ENCODE measurements at places on chromosomes 3 and 15. TPM values are rescaled to one million over a fixed set of nuclear protein-coding genes. Genes with fewer than 3 reads are reported as not detected.

DNA sequence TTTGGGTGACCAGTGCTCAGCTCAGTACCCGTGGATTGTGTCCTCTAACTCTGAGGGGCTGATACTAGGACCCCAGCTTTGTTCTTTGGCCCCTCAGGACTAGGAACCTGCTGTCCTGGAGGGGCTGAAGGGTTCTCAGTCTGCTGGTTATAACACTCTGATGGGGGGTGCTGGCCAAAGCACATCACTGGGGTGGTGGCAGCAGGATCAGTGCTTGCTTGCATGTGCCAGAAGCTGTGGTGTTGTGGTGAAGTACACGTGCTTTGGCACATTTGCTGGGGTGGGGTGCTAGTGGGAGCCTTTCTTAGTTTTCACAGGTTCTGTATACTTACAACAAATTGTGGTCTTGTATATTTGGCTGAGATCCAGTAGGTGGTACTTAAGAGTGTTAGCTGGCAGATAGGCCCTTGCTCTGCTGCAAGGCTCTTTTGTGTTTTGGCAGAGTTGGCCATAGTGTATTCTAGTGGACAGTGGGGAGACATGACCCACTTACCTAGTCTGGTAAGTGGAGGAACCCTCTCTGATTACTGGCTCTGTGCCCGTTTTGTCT is 344.3 kb downstream of the EDEM1 start:
- no peak for DNase-seq

The ARHGEF3 gene
- 54.4 TPM for total RNA-seq

DNA sequence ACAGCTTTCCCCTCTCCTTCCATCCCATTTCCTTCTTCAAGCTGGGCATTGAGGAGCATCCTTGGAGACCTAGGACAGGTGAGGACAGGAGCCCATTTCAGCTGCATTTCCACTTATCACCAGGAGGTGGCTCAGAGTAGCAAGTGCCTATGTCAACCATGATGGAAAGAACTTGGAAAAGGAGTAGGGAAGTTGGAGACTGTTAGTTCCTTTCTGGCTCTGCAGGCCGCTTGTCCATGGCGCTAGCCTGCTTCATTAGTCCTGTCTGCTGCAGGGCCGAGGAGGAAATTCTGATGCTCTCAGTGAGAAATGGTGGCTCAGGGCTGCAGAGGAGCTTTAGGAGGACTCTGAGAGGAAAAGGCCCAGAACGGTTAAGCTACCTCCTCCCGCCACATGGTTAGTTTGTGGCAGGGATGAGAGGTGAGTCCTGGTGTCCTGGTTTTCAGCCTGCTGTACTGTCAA is 7.0 kb upstream of the CD276 start:
- peak; percentile 87 for DNase-seq

GRCh38 chr15:98421419-98422129 is 226.8 kb upstream of the IGF1R start:
- DNase-seq: peak; percentile 90

- peak; percentile 20 for DNase-seq
Observed at GRCh38 chr15:29945943-29946596, 123.8 kb upstream of the TJP1 start.

The TP63 gene
- 1.1 TPM for total RNA-seq

- DNase-seq: no peak
Observed at GRCh38 chr3:98501270-98501669, 3.8 kb downstream of the OR5K2 start.

The NMB gene
- 2.8 TPM for total RNA-seq

DNA sequence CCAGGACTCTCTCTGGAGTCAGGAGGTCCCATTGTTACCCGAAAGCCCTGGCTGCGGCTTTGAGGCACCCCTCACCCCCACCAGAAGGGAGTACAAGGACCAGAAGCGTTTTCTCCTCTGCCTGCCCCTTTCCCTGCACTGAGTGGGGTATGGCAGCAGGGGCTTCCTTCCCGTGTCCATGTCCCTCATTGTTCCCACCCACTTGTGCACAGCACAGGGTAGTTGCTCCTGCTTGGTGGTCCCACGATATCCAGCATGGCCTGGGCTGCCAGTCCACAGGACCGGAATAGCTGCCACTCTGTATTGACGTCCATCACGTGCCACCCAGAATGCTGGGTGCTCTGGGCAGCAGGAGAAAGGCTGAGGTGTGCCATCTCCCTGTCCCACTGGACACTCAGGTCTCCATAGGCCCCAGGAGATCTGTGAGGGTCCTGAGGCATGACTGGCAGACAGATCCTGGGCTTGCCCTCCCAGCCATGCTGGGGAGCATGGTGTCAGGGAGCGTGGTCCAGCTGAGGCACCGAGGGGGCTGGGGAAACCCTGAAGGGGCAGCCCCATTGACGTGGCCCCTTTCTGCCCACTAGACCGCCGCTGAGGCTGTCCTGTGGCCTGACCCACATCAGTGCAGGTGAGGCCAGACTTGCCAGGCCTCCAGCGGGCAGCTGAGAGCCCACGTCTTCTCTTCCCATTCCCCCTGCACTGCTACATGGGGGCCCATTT is 45.3 kb upstream of the SEC22A start:
- DNase-seq: no peak

DNA sequence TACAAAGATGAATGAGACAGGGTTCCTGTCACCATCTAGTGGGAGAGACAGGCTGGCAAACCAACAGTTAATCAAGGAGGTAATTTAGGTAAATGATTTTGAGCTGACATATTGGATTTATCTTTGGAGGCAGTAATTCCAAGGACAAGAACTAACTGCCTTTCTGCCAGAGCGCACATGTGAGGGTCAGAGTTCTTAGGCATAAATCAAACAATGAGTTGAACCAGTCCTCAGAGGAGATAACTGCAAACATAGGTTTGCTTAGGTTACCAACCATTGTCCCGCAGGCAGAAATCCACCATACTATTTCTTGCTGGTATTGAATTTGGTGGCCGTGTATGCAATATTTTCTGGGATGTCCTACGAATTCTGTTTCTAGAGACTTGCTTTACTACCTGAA is 14.2 kb upstream of the PPP1R2 start:
- no peak for DNase-seq

The TBL1XR1 gene
- total RNA-seq: 160 TPM

The KNG1 gene
- not detected for total RNA-seq

The ANKRD63 gene
- not detected for total RNA-seq

GRCh38 chr3:100252001-100252400 is 8.8 kb upstream of the TBC1D23 start:
- DNase-seq: no peak

The C15orf62 gene
- 0.51 TPM for total RNA-seq

GRCh38 chr3:38763569-38763968 is 52.4 kb downstream of the SCN10A start:
- peak; percentile 44 for DNase-seq

DNA sequence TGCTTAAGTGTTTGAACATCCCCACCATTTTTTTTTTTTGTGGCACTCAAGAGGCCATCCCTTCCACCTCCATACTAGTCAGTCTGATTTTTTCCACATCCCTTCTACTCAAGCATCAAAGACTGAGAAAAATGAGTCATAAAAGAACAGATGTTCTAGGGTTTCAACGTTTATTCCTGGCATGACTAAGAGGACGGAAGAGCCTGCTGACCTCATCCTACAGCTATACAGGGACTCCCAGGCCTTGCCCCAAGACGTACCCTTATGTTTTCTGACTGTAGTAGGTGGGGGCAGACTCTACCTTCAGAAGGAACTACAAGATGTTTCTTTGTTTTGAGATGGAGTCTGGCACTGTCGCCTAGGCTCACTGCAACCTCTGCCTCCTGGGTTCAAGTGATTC is 3.3 kb upstream of the ITPKA start:
- peak; percentile 82 for DNase-seq

GRCh38 chr15:45458746-45459403 is 63.7 kb downstream of the SLC30A4 start:
- peak; percentile 95 for DNase-seq

The RPUSD3 gene
- 84.3 TPM for total RNA-seq

The ECE2 gene
- total RNA-seq: not detected

Measured in activated CD4-positive, alpha-beta T cell treated with anti-CD3 and anti-CD28 coated beads, Interleukin-2, amount 10 ng/mL, durations not matched to agents 24 days and 14 days (primary cell).